ENCODE measurements at places on chromosomes 5 and 9.
A peak's percentile ranks its signal among the peaks of the same experiment; 100 is the strongest.

DNA sequence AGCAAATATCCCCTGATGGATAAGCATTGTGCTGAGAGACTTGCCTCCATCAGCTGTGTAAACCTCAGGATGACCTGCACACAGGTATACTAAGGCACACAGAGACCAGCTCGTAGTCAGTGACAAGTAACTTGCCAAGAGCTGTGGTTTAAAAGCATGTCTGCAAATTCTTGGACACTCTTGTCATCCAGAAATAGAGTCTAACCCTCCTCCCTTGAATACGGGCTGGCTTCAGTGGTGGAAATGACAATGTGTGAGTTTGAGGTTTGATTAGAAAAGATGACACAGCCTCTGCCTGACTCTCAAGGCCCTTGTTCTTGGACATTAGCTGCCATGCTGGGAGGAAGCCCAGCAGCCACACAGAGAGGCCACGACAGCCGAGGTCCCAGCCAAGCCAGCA, 114.4 kb downstream of the GADD45G start:
- no peak for DNase-seq

DNA sequence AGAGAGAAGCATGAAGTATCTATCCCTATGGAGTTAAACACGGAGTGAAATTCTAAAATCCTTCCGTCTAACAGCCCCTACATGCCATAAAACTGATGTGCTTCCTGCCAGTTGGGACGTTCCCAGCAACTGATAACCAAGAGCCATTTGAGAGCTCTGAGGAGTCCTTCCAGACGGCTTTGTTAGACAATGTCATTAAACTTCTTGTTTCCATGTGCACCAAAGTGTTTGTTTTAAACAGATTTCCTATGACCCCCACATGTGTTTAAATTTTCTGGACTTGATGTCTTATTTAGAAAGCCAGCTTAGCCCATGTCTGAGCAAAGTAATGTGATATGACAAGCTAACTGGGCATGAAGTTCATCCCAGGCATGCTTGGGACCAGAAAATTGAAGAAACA, 57.2 kb upstream of the LPAR1 start:
- no peak for DNase-seq

DNA sequence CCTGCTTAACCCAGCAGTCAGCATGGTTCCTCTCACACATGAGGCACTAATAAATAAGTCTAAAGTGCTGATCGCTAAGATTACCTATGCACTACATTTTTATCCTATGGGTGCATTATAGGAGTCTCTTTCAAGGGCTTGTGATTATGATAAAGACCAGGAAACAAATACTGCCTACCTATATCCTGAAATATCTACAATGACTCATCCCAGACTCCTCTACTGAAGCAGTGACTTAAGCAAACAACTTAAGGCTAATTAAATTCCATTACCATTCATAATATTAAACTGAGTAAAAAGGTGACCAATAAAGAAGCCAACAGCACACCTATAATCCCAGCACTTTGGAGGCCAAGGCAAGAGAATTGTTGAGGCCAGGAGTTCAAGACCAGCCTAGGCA, 338.4 kb downstream of the DNAH5 start:
- DNase-seq, result no peak

GRCh38 chr9:130682421-130683121, 11.0 kb upstream of the EXOSC2 start:
- DNase-seq, result peak; percentile 86

- DNase-seq, result no peak
Measured at GRCh38 chr5:98588215-98588614, 185.2 kb upstream of the RGMB start.

GRCh38 chr5:32074401-32074800, 99.7 kb downstream of the GOLPH3 start:
- DNase-seq, result no peak

GRCh38 chr9:77876091-77876490, 155.5 kb downstream of the GNAQ start:
- no peak for DNase-seq

- no peak for DNase-seq
Measured at GRCh38 chr5:10536931-10537579, 26.8 kb upstream of the ANKRD33B start.

DNA sequence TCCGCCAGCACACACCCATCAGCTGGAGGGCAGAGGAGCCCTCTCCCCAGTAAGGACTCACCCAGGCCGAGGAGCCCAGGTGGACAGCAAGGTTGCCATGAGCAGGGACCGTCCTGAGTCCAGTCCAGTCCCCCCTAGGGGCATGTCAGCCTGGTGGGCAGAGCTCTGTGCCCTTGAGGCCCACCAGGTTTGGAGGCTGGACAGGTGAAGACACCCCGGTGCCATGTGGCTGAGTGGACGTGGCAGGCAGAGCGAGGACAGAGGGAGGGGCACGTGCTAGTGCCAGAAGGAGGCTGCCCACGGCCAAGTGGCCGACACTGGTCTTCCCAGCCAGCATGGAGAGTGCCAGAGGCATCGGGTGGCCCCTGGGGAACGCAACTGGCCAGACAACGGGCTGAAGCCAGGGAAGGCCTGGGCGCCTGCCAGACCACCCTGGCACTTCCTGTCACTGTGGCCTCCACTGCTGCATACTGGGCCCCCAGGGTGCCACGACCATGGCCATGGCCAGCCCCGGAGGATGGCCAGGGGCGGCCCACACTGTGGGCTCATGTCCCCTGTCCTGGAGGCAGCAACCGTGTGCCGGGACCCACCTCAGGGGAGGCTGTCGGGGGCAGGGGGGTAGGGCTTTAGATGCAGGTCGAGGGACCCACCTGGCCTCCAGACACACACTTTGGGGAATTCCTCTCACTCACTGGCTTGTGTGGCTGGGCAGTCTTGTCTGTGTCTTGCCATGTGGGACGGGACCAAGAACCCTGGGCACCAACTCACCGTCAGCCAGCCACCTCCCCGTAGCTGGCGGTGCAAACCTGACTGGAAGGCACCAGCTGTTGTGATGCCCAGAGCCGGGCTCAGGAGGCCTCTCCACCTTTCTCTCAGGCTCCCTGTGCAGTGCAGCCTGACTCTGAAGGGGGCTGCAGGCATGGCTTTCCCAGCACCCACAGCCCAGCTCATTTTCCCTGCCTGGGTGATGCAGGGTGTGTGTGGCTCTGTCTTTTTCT, 42.3 kb upstream of the LPCAT1 start:
- no peak for DNase-seq

- DNase-seq, result no peak
Measured at GRCh38 chr9:2536511-2536910, 85.1 kb upstream of the VLDLR start.

GRCh38 chr9:129405089-129405826, 215.6 kb downstream of the C9orf50 start:
- DNase-seq, result no peak

GRCh38 chr9:125989524-125990180, 242.5 kb downstream of the PBX3 start:
- DNase-seq, result no peak

- no peak for DNase-seq
Measured at GRCh38 chr9:135397142-135397541, 82.4 kb upstream of the PPP1R26 start.

DNA sequence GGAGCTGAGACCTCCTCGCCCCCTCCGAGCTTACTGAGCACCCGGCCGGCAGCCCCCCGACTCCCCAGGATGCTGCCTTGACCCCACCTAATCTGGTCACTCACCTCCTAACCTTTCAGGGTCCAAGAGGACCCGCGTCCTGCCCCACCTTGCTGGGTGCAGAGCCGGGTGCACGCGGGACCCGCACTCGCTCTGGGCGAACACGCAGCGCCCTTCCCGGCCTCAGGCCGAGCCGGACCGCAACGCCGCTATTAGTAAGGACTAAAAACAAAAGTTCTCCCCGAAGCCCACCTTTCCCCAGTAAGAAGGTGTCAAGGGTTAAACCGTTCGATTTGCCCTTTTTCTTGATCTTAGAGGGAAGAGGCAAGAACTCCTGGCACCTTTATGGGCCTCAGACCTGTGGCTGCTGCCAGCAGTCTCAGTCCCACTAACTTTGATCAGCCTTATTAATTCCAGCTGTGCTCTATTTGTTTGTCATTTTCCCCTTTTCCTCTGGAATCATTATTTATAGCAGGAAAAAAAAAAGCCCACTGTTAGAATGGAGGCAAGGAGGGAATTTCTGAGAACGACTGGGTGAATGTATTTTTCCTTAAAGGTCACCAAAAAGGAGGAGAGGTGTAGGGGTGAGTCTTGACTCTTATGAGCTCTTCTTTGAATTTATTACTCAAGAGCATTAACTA, 10.5 kb downstream of the IRX2 start:
- no peak for DNase-seq

GRCh38 chr5:82720213-82721086, 356.7 kb downstream of the TMEM167A start:
- DNase-seq, result no peak

DNA sequence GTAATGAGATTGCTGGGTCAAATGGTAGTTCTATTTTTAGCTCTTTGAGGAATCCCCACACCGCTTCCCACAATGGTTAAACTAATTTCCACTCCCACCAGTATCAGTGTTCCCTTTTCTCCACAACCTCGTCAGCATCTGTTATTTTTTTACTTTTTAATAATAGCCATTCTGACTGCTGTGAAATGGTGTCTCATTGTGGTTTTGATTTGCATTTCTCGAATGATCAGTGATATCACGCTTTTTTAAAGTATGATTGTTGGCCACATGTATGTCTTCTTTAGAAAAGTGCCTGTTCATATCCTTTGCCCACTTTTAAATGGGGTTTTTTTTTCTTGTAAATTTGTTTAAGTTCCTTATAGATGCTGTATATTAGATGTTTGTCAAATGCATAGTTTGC, 73.5 kb downstream of the MTAP start:
- no peak for DNase-seq

DNA sequence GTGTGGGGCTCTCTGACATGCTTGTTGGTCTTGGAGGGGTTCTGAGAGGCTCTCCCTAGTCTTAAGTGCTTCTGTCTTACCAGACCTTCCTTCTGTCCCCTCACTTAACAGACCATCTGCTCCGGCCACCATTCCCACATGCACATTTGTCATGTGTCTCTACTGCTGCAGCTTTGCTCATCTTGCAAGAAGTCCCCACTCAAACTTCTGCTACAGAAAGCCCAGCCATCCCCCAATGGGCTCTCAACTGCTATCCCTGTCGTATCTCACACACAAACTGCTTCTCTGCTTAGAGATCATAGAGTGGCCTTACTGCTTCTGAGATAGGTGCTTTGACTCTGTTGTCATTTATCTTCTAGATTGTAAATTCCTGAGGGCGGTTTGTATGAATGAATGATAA, 69.4 kb downstream of the NUP214 start:
- DNase-seq, result no peak

- DNase-seq, result no peak
Measured at GRCh38 chr9:123960366-123960765, 30.4 kb upstream of the DENND1A start.

DNA sequence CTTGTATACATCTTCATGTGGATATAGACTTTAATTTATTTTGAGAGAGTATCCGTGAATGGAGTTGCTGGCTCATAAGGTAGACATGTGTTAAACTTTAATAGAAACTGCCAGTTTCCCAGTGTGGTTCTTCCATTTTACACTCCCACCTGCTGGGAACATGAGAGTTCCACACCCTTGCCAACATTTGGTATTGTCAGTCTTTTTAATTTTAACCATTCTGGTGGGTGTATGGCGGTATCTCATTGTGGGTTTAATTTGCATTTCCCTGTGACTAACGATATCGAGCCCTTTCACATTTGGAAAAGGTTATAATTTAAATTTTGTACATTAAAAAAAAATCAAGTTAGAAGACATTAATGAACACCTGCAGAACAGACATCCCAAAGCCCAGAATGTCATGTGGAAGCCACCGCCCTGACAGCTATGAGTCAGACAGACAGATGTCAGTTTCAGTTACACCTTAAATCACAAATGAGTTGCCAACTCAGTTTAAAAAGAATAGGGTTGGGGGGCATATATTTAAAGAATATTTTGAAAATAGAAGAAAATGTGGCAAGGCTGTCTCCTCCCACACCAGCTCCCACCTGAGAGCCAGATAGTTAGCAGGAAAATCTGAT, 36.9 kb downstream of the ANKRD33B start:
- DNase-seq, result no peak

GRCh38 chr5:141866096-141866495, 12.1 kb downstream of the PCDH1 start:
- DNase-seq, result peak; percentile 91

GRCh38 chr5:173015192-173015591, 31.6 kb downstream of the ATP6V0E1 start:
- no peak for DNase-seq

- no peak for DNase-seq
Measured at GRCh38 chr5:113201715-113202114, 225.1 kb downstream of the DCP2 start.

- DNase-seq, result peak; percentile 5
Measured at GRCh38 chr5:132017316-132017715, 5.9 kb upstream of the ACSL6 start.

DNA sequence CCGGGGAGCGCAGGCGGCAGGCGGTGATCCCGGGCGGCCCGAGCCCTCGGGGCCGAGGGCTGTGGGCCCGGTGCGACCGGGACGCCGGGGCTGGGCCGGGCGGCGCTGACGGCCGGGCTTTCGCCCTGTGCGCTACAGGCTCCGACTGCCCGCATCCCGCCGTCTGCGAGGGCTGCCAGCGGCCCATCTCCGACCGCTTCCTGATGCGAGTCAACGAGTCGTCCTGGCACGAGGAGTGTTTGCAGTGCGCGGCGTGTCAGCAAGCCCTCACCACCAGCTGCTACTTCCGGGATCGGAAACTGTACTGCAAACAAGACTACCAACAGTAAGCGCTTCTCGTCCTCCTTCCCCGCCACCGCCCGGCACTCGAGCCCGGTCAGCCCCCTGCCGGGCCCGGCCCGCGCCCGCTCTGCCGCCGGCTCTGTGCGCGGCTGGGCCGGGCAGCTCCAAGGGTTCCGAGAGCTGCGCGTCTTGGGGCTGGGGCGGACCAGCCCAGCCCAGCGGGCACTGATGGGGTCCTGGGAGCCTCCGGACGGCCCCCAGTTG, 1.6 kb downstream of the LMX1B start:
- peak; percentile 22 for DNase-seq

DNA sequence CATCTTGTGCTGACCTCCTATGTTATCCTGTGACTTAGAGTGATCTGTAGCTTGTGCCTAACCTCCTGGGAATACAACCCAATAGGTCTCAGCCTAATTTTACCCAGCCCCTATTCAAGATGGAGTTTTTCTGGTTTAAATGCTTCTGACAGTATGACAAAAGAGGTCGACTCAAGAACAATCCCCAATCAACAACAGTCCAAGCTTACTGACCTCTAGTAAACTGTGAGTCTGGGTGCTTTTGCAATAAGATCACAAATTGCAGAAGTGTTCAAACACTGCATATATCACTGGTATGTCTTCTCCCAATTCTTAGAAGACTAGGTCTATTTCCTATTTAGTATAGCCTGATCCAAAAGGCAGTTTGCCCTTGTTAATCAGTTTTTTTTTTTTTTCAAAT, 323.5 kb upstream of the PTGER4 start:
- DNase-seq, result no peak

GRCh38 chr9:123568691-123569688, 213.0 kb downstream of the CRB2 start:
- DNase-seq, result no peak

All from transverse colon (tissue), 4 donors.